ENCODE measurements at places on chromosomes 6 and 20.

DNA sequence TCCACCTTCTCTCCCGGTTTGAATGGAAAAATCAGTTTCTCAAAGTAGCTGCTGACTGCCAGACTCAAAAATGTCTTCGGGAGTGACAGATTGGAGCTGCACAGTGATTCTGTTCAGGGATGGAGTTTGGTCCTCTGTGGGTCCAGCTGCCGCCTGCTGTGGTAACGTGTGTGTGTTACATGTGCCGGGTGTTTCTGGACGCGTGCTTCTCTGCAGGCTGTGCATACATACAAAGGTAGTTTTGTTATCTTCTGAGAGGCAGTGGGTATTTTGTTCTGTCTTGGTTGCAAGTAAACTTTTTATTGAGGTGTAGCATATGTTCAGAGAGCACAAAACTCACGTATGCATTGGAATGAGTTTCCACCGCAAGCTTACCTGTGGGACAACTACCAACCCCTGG lies 41.3 kb upstream of the NAA20 start:
- no peak for DNase-seq

GRCh38 chr6:134398453-134398852 lies 80.5 kb upstream of the SGK1 start:
- DNase-seq: no peak

DNA sequence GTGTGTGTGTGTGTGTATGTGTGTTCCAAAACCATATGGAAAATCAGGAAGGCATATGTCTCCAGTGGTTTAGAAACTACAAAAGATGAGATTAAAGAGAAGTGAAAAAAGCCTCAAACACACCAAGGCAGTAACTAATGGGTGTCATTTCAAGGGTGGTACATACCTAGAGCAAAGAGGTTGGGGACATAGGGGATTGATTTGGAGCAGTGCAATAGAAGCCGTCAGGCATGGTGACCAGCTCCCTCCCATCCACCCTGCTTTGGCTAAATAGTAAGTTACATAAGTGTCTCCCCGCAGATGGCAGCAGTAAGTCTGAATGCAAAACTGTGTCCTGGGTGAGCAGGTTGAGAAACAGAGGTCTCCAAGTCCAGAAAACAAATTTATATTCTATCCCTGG lies 10.4 kb upstream of the ELMO2 start:
- DNase-seq: no peak

- no peak for DNase-seq
These were observed 120.8 kb downstream of the BACH2 start for GRCh38 chr6:90175627-90176538.

GRCh38 chr6:161370880-161371279 lies 97.0 kb upstream of the AGPAT4 start:
- DNase-seq: peak; percentile 59

GRCh38 chr6:152240436-152240835 lies 396.7 kb downstream of the SYNE1 start:
- no peak for DNase-seq

GRCh38 chr6:117451671-117452070 lies 25.9 kb upstream of the ROS1 start:
- no peak for DNase-seq

GRCh38 chr6:157757430-157758403 lies 65.3 kb upstream of the SNX9 start:
- no peak for DNase-seq

GRCh38 chr20:21147593-21147992 lies 21.7 kb downstream of the KIZ start:
- no peak for DNase-seq

DNA sequence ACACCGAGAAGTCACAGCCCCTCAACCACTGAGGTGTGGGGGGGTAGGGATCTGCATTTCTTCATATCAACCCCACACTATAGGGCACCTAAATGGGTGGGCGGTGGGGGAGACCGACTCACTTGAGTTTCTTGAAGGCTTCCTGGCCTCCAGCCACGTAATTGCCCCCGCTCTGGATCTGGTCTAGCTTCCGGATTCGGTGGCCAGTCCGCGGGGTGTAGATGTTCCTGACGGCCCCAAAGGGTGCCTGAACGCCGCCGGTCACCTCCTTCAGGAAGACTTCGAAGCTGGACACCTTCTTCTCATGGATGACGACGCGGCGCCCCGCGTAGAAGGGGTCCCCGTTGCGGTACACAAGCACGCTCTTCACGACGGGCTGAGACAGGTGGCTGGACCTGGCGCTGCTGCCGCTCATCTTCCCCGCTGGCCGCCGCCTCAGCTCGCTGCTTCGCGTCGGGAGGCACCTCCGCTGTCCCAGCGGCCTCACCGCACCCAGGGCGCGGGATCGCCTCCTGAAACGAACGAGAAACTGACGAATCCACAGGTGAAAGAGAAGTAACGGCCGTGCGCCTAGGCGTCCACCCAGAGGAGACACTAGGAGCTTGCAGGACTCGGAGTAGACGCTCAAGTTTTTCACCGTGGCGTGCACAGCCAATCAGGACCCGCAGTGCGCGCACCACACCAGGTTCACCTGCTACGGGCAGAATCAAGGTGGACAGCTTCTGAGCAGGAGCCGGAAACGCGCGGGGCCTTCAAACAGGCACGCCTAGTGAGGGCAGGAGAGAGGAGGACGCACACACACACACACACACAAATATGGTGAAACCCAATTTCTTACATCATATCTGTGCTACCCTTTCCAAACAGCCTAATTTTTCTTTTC lies at the start of gene DCDC2:
Gene DCDC2 (minus strand): TSS at position 724 of the 883 bp plus-strand sequence. CDS start 309 bp downstream, at position 415.
- DNase-seq: peak; percentile 53

- no peak for DNase-seq
These were observed 3.3 kb downstream of the MAPRE1 start for GRCh38 chr20:32823078-32823477.

DNA sequence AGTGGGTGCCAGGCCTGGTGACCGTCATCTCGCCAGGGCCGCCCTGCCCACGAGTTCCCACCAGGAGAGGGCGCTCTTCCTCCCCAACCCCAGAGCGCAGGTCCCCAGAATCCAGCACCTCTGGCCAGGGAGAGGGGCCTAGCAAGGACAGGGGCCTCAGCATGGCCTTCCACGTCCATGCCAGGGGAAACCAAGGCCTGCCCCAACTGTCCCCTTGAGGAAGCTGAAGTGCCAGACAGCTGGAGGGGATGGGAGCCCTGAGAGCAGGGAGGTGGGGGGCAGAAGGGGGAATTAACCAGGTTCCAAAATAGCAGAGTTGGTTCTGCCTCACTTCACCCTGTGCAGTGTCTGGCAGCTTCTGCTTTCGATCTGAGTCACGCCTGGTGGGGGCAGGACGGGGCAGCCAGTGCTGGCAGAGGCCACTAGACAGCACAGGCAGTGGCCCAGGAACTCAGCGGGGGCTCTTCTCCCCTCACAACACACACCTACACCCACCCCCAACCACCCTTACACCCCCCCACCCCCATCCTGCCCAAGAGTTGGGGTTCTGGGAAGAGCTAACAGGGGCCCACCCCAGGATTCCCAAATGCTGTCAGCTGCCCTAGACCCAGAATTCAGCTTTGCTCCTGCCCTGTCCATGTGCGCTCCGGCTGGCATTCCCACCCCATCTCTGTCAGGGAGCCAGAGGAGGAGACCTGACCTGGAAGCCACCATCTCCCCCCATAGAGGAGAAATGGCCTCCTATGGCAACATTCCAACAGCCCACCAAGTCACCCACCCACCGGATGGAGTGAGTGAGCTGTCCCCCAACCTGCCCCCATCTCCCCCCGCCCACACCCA lies 29.2 kb downstream of the TFEB start:
- DNase-seq: no peak

DNA sequence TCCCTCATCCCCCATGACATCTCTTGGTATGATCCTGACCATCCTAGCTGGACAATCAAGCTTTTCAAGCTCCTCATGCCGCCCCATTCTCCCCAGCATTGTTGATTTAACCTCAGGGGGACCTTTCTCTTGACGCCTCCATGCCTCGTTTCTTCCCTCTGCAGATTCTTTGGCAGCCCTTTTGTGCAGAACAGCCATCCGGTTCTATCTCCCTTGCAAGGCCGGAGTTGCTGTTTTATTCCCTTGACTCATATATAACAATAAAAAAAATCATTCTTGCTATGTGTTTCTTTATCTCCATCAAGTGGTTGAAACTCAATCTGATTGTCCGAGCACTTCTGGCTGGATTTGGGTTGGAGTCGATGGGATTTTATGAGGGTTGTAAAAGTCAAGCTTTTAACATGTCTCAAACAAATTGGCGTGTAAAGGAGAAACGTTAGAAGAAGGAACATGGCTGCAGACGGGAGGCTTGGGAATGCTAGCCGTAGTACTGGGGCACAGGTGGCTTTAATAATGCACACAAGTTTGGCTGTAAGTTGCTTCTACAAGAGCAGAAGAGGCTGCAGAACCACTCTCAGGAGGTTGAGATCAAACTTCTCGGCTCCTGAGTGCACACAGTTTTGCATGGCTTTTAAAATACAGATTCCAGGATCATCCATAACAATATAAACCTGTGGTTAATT lies 3.9 kb upstream of the SULF2 start:
- no peak for DNase-seq

- no peak for DNase-seq
These were observed 8.0 kb upstream of the PMEPA1 start for GRCh38 chr20:57717797-57718196.

DNA sequence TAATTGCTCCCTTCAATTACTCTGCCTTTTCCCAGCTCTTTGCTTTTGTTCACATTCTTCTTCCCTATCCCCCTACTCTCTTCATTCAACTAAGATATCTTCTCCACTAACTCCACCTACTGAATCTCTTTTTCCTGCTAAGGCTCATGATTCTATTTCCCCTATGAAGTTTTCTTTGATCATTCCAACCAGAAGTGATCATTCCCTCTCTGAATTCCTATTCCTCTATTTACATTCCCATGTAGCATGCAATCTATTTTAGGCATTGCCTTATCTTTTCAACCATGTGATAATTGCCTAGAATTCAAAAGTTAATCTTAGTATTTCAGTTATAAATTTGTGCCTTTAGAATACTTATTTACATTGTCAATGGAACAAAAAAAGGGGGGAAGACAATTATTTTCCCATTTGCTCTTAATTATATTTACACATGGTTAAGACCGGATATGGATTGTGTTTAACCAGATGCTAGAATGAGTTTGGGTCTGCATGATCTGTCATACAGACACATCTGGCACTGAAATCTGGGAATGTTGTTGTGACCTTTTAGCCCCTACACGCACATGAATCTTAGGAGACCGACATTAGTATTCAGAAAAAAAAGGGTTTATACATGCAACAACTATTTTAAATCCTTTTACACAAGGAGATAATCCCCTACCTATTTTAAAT lies 20.8 kb downstream of the MOXD1 start:
- no peak for DNase-seq

DNA sequence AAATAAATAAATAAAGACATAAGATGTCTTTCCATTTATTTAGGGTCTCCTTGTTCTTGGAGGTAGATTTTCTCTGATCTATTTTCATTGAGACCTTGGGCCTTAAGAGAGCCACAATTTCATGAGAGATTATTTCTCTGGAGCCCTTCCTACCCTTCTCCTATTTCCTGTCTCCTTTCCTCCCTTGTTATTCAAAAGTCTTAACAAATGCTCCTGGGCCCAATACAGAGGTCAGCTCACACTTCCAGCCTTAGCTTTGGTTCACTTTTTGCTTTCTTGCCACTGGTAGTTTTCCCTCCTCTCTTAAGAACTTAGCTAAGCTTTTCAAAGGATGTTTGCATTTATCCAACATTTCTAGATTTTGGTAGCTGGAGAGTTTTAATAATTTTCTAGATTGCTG lies 44.0 kb downstream of the PTPRA start:
- DNase-seq: no peak

DNA sequence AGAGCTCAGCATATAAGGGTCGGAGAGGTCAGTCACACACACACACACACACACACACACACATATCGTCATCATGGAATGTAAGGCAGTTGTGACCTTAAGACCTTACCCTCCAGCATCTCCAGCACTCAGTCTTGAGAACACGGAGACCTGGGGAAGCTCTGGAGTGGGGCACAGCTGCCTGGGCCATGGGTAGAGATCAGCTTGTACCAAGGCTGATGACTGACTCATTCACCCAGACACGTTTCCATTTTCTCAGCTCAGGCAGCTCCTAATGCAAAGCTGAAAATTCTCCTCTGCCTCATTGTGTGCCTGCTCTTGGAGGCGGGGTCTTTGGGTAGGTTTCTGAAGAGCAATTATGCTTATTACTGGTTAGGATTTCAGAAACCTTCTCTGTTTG lies 38.3 kb upstream of the PDYN start:
- DNase-seq: no peak

DNA sequence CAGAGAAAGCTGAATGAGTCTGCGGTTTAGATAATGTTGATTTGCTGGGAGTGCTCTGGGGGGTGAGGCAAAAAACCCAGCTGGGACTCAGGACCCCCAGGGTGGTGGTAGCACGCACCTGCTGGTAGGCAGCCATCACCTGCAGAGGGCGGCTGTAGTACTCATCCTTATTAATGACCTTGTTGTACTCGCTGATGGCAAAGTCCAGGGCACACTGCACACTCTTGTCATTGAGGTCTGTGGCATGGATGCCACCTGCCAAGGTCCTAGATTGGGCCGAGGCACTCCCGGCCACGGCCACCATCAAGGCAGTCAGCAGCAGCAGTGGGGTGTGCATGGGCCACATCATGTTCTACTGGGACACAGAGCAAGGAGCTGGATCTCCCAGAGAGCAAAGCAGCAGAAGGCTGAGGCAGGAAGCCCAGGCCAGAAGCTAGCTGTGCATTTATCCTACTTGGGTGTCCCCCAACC lies at the start of gene CST5:
Gene CST5 (minus strand): TSS at position 421 of the 471 bp plus-strand sequence. CDS start 72 bp downstream, at position 349.
- no peak for DNase-seq

DNA sequence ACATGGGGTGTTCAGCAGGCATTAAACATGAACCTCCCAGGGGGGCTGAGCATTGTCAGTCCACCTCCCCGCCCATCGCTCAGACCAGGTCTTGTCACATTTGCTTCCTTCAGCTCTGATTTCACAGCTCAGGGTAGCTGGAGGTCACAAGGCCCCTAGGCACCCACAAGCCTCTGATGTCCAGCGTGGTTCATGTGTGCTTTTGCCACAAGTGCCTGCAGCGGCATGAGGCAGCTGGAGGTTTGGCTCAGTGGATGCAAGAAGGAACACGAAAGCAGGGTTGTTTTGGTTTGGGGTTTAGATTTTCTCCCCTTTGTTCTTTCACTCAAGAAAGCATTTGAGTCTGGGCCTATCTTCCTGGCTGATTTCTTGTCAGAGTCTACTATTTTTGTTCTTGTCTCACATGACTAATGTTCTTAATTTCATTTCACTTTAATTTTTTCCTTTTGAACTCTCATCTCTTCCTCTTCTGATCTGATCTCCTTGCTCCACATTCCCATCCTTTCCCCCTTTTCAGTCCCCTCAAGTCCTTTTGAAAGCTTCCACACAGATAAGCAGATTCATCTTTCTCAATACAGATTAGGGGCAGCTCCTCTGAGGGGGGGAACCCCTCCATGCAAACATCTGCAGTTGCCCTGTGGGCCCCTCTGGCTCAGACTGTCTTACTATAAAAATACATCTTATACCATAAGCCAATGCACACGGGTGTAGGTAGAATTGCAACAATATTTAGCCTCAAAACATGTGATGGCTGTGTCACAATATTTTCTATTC lies 68.1 kb upstream of the CEP85L start:
- DNase-seq: no peak

- no peak for DNase-seq
These were observed 47.5 kb upstream of the TSHZ2 start for GRCh38 chr20:52924411-52925271.

Measured in left lobe of liver (tissue), 2 donors.